Stomach (tissue), 19 donors: ENCODE measurements at places on chromosomes 13 and 19. TPM values are rescaled to one million over a fixed set of nuclear protein-coding genes. Genes with fewer than 3 reads are reported as not detected.

DNA sequence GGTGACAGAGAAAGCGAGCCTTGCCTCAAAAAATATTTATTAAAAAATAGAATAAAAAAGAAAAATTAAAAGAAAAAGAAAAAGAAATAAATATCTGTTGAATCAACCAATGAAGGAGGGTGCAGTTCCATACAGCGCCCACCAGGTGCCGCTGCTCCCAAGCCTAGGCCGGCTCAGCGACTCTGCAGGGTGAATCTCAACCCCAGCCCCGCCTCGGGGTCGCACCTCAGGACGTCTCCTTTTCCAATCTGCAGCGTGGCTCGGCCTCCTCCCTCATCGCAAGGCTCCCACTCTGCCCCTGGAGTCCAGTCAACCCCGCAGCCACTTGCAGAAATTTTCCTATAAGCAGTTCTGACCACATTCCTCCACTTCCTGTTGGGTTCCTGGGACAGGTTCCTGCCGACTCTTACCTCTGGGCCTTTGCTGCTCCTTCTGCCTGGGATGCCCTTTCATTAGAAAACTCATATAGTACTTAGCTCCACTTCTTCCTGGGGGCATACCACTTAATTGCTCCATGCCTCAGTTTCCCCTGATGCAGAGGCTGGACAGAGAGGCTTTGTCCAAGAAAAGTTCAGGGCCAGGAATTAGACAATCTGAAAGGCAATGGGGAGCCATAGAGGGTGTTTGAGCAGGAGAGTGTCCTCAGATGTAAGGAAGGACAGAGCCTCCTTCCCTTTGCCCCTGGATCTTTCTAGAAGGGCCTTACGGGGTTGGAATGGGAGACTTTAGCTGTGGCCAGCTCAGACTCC is 24.3 kb downstream of the NFILZ start:
- peak overlapping the region; percentile 35 for H3K4me3 ChIP-seq
- no peaks in the 10 kb centered on the region for H3K36me3 ChIP-seq
- no peak overlapping the region for H3K27ac ChIP-seq
- peak; percentile 78 for DNase-seq
- H3K4me1 ChIP-seq: no peaks in the 10 kb centered on the region
- H3K27me3 ChIP-seq: no peaks in the 10 kb centered on the region

The ANGPTL8 gene
- total RNA-seq: not detected

GRCh38 chr13:23319883-23320224 is 113.6 kb downstream of the SACS start:
- H3K27me3 ChIP-seq: no peaks in the 10 kb centered on the region
- H3K36me3 ChIP-seq: no peaks in the 10 kb centered on the region

- H3K36me3 ChIP-seq: no peaks in the 10 kb centered on the region
- no peak for DNase-seq
- no peak overlapping the region for H3K27ac ChIP-seq
- peaks cover 24% of the 10 kb centered on the region for H3K27me3 ChIP-seq
- H3K4me1 ChIP-seq: no peaks in the 10 kb centered on the region
Measured at GRCh38 chr13:25295228-25295627, 6.2 kb upstream of the NUP58 start.

The SLC10A2 gene
- total RNA-seq: not detected

The ZNF729 gene
- not detected for total RNA-seq

- no peak overlapping the region for H3K27ac ChIP-seq
- no peaks in the 10 kb centered on the region for H3K27me3 ChIP-seq
- H3K36me3 ChIP-seq: no peaks in the 10 kb centered on the region
- H3K4me1 ChIP-seq: no peaks in the 10 kb centered on the region
- DNase-seq: peak; percentile 7
Measured at GRCh38 chr13:103788061-103788652, 721.9 kb upstream of the SLC10A2 start.

DNA sequence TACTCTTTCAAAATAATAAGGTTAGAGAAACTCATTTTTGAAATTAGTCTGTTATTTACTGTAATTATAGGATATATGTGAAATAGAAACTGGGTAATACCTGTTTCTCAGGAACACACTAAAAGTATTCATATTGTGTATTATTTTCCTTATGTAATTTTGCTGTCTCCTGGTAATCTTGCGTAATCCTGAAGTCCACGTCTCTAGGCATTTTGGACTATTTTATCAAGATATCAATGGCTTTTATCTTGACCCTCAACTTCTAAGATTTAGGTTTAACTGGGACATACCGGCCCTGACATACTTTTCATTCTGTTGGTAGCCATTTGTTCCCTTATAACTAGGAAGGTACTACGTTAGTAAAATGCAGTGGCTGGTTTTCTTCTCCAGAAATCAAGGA is 80.3 kb downstream of the PAN3 start:
- no peak overlapping the region for H3K4me3 ChIP-seq
- peaks cover 32% of the 10 kb centered on the region for H3K36me3 ChIP-seq
- no peaks in the 10 kb centered on the region for H3K27me3 ChIP-seq
- no peaks in the 10 kb centered on the region for H3K4me1 ChIP-seq

GRCh38 chr19:30865511-30865910 is 483.7 kb downstream of the TSHZ3 start:
- no peak overlapping the region for H3K27ac ChIP-seq
- H3K36me3 ChIP-seq: no peaks in the 10 kb centered on the region
- no peak overlapping the region for H3K4me3 ChIP-seq
- H3K4me1 ChIP-seq: no peaks in the 10 kb centered on the region
- DNase-seq: no peak
- H3K27me3 ChIP-seq: no peaks in the 10 kb centered on the region

The TEAD2 gene
- total RNA-seq: 4.3 TPM

- no peaks in the 10 kb centered on the region for H3K36me3 ChIP-seq
- no peaks in the 10 kb centered on the region for H3K4me1 ChIP-seq
Measured at GRCh38 chr13:57734306-57734705, 102.8 kb downstream of the PCDH17 start.

GRCh38 chr19:53531457-53531856 is 6.5 kb upstream of the ZNF331 start:
- DNase-seq: no peak
- H3K4me1 ChIP-seq: no peaks in the 10 kb centered on the region
- no peaks in the 10 kb centered on the region for H3K27me3 ChIP-seq
- no peak overlapping the region for H3K4me3 ChIP-seq
- no peaks in the 10 kb centered on the region for H3K36me3 ChIP-seq

GRCh38 chr19:45385392-45386221 is 15.2 kb upstream of the ERCC2 start:
- no peak for DNase-seq
- H3K27me3 ChIP-seq: peaks cover 20% of the 10 kb centered on the region
- no peaks in the 10 kb centered on the region for H3K4me1 ChIP-seq
- no peak overlapping the region for H3K27ac ChIP-seq
- no peaks in the 10 kb centered on the region for H3K36me3 ChIP-seq
- no peak overlapping the region for H3K4me3 ChIP-seq
